ENCODE measurements at places on chromosomes 16 and 17.

- no peak for DNase-seq
Measured at GRCh38 chr17:39903158-39903884, 15.1 kb downstream of the GSDMB start.

DNA sequence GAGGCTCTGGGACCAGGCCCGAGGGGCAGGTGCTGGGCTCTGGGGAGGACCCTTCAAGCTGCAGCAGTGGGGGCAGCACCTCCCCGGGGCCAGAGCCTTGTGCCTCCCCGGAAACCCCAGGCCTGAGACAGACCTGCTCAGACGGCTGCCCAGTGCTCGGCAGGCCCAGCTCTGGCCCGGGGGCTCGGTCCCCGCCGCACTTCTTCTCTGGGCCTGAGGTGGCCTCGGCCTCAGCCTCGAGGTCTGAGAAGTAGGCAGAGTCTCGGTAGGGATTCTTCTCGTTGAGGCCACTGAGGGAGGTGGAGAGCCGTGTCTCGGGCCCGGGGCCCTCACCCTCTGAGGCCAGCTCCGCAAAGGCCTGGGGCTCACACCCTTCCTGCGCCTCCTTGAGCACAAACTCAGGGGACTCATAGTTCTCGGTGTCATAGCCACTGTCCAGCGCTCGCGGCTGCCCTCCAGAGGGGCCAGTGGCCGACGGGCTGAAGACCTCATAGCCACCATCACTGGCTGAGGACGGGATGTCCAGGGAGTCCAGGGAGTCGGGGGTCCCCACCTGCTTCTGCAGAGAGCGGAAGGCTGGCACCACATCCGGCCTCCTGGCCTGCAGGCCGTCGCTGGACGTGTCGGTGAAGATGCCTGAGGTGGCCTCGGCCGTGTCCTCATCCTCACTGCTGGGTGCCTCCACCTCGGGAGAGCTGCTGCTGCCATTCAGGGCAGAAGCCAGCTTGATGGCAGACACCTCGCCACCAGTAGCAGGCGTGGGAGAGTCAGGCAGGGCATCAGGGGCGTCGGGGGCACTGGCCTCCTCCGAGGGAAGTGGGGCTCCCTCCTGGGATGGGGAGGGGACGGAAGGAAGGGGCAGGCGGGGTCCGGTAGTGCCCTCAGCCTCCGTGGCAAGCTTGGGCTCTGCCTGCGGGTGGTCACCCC is 44.3 kb upstream of the PVALEF start:
- DNase-seq, result no peak

DNA sequence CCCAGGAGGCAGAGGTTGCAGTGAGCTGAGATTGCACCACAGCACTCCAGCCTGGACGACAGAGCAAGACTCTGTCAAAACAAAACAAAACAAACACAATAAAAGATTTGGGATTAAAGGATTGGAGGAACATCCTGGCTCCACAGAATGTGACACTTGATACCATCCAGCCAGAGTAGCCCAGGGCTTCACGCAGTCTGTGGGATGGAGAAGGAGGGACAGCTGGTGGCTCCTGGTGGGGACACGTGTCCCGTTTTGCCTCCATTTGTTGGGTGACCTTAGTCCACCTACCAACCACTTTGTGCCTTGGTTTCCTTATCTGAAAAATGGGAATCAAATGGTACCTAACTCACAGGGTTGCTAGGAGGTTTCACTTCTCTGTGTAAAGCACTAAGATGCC is 12.4 kb upstream of the CYB561 start:
- DNase-seq, result no peak

- no peak for DNase-seq
Measured at GRCh38 chr17:2388683-2389055, 12.2 kb downstream of the MNT start.

DNA sequence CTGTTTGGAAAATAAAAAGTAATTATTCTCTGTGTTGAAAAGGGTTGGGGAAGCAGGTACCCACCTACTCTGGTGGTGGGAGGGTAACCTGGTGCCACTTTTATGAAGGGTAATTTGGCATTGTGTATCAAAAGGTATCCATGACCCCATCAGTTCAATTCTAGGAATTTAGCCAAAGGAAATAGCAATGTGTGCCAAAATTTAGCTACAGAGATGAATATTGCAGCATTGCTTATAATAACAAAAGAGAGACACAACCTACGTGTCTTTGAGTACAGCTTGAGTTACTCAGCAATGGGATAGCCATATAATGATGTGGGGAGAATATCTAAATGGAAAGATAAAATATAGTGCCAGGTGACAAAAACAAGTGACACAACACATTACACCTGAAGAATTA is 170.7 kb downstream of the NTN1 start:
- DNase-seq, result peak; percentile 34

DNA sequence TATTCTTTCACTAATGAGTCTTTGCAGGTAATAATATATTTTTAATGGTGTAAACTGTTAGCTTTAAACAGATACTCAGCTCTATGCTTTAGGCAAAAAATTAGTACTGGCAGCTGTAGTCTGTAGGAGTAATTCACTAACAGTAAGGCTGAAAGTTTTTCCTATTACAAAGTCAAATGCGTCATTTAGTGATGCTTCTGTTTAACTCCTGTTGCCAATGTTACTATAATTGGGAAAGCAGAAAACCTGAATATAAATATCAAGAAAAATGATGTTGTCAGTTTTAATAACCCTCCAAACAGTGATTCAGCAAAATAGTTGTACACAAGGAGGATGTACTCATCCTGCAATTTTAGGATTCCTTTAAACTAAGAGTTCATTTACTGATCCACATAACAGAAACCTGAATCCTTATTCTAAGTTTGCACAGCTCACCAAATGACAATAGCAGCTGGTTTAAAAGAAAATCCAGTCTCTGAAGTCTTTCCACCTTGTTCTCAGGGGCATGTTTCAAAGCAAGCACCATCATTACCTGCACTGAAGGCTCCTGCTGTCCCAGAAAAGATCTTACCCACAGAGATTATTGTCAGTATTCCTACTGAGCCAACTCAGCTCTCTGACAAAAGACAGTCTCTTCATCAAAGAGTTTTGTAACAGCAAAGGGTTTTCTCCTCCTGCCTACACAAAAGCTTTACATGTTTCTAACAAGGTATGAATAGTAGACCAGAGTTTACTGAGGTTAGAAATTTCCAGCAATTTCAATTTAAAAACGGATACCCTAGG is 4.2 kb downstream of the CDR2 start:
- DNase-seq, result no peak

DNA sequence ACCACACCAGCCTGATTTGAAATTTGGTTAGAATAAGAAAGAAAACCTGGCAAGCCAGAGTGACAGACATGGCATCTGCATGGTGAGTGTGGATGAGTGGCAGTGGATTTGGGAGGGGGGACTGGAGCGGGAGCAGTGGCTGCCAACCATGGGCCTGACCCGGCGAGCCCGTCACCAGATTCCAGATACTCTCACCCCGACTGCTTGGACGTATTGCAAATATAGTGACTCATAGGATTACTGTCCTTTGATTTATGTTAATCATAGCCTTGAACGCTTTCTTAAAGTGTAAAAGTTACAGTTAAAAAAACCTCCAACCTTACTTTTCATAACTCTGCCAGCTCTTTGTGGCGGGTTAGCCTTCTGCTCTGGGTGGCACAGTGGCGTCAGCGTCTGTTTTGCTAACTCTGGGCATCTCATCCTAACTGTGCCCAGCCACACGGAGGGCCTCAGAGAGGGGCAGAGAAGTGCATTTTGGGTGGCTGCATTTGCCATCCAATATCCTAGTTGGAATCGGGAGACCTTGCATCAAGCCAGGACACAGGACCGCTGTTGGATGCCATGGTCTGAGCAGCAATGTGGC is 26.8 kb upstream of the FOXK2 start:
- no peak for DNase-seq
